ENCODE measurements at places on chromosomes 7 and 10.

- no peak for DNase-seq
These were observed 46.2 kb downstream of the GRK5 start for GRCh38 chr10:119253433-119254174.

- no peak for DNase-seq
These were observed 1.6 kb downstream of the AIFM2 start for GRCh38 chr10:70130878-70131559.

DNA sequence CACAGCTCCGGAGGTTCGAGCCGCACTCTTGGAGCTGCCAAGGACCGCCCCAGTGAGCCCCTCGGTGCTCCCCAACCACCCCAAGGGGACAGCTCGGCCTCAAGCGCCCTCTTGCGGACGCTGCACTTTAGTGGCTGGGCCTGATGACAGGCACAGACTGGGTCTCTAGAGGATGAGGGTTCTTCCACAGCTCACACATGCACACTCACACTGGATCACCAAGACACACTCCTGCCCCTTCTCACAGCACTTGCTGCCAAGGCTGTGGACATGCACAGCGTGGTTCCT lies 2.1 kb downstream of the RET start:
- no peak for DNase-seq

GRCh38 chr10:124624006-124624405 lies 120.2 kb downstream of the FAM53B start:
- DNase-seq = no peak

- DNase-seq = no peak
These were observed 116.8 kb downstream of the ABLIM1 start for GRCh38 chr10:114541081-114541796.

DNA sequence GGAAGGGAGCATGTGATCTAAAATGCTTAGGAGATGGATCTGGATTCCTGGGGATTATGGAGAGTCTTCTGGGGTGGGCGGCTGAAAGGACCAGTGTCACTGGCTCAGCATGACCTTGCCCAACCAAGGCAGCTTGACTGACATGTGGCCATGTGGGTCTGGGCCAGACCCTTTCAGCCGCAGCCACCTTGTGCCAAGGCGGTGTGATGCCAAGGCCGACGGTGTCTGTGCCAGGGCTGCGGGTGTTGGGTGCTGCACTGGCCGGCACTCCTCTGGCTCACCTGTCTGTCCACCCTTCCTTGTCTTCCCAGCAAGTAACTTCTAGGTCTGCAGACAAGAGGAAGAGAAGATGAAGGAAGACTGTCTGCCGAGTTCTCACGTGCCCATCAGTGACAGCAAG lies 8.8 kb downstream of the DEPP1 start:
- DNase-seq = no peak

DNA sequence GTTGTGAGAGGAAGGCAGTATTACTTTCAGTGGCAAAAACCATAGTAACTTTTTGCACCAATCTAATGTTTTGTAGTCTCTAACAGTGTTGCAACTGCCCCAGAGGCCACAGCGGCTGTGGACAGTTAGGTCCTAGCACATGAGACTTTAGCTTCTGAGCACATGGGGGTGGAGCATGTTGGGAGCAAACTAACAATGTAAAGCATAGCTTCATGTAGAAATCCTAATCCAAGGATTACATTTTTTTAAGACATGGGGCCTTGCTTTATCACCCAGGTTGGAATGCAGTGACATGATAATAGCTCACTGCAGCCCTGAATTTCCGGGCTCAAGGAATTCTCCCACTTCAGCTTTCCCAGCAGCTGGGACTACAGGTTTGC lies 49.0 kb downstream of the LAMB1 start:
- DNase-seq = no peak

Data from anterior cingulate cortex (tissue), 58 donors.